ENCODE measurements at places on chromosomes 7 and 10.

GRCh38 chr7:130415006-130415405, 25.8 kb downstream of the CEP41 start:
- H3K4me3 ChIP-seq: no peak overlapping the region
- no peak overlapping the region for H3K27ac ChIP-seq
- no peaks in the 10 kb centered on the region for H3K4me1 ChIP-seq
- H3K36me3 ChIP-seq: no peaks in the 10 kb centered on the region
- no peak for ATAC-seq
- no peaks in the 10 kb centered on the region for H3K27me3 ChIP-seq

DNA sequence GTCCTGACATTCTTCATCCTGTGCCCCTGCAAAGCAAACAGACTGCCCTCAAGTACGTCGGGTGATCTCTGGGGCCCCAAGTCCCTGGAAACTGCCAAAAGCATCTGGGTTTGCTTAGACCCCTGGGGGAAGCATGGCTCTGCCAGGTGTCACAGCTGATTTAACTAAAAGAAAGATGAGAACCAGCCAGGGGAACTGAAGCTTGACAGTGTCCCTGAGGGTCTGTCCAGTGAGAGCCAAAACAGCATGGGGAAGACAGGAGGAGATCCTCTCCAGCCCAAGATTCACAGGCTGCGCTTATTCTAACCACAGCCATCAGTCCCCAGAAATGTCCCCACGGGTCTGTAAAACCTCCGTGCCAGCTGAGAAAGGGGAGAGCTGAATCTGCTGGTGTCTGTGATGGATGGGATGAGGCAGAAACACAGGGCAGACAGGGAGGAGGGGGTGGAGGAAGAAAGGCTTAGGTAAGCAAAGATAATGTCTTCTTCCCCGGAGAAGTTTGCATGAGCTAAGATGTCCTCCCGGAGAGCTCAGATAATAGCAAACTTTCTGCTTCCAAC, 21.3 kb downstream of the CCDC3 start:
- H3K36me3 ChIP-seq: no peaks in the 10 kb centered on the region
- H3K27me3 ChIP-seq: peaks cover 9% of the 10 kb centered on the region
- H3K4me1 ChIP-seq: no peaks in the 10 kb centered on the region
- ATAC-seq: no peak
- H3K4me3 ChIP-seq: no peak overlapping the region
- no peak overlapping the region for H3K27ac ChIP-seq

DNA sequence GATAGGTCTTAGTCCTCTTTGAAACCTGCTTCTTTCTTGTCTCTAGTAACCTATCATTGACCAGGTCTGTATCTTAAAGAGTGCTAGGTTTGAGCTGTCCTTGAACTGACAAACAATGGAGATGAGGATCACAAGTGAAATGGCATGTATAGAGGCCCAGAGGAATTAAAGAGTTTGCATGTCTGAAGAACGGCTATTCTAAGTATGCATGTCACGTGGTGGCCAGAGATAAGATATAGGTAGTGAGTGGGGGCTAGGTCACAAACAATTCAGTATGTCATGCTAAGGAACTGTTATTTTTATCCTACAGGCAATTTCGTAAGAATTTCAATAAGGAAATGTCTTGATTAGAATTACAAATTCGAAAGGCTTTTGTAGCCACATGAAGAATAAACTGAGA, 95.3 kb downstream of the SUGCT start:
- no peaks in the 10 kb centered on the region for H3K27me3 ChIP-seq
- H3K4me1 ChIP-seq: peaks cover 5% of the 10 kb centered on the region
- no peak overlapping the region for H3K27ac ChIP-seq
- no peaks in the 10 kb centered on the region for H3K36me3 ChIP-seq
- no peak for ATAC-seq

DNA sequence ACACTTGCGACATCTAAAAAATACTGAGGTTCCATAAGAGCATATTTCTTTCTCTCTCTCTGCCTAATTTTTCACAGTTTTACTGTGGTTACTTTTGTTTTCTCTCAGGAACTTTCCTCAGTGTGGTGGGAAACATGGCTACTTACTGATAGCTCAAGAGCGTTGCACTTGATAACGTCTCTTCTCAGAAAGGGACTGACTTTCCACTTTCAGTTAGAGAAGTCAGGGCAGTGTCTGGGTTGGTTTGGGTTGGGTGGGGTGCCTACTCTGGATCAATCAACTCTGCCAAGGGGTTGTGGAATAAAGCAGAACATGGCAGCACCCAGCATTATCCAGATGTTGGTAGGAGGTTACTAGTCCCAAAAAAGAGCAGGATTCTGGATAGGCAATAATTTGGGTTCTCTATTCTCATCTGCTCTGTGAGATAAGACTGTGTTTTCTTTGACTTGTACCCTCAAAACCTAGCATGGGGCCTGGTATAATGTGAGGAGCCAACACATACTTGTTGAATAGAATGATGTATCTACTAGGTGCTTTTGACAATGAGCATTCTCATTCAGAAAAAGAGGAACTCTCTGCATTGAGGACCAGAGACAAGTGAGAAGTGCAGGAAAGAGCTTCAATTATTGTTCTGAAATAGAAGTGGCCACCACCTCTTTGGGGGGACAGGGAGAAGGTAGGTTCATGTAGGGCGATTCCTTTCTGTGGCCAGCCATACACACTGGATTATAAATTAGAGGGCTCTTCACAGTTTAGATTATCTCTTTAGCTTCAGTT, 315.7 kb downstream of the REEP3 start:
- H3K27me3 ChIP-seq: peaks cover 8% of the 10 kb centered on the region
- no peak overlapping the region for H3K27ac ChIP-seq
- ATAC-seq: no peak
- no peaks in the 10 kb centered on the region for H3K36me3 ChIP-seq

- H3K36me3 ChIP-seq: no peaks in the 10 kb centered on the region
- ATAC-seq: no peak
- H3K27me3 ChIP-seq: no peaks in the 10 kb centered on the region
- no peak overlapping the region for H3K27ac ChIP-seq
- H3K4me3 ChIP-seq: no peak overlapping the region
- peaks cover 4% of the 10 kb centered on the region for H3K4me1 ChIP-seq
Observed at GRCh38 chr7:90655566-90655965, 59.4 kb downstream of the CDK14 start.

DNA sequence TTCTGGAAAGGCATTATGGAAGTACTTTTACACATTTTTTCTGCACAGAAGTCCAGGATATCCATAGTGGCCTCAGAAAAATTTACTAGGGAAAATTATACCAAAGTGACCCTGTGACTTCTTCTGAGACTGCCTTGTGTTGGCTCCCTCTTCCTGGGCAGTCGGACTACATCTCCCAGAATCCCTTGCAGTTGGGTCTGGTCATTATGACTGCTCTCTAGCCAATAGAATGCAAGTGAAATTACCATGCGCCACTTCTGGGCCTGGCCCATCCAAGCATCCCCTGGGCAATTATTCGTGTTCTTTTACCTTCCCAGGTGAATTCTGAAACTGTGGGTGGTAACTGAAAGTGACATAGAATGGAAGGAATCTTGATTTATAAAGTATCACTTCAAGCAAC, 430.9 kb downstream of the ACTR3B start:
- H3K27me3 ChIP-seq: no peaks in the 10 kb centered on the region
- no peak overlapping the region for H3K4me3 ChIP-seq
- no peak for ATAC-seq

- no peak overlapping the region for H3K27ac ChIP-seq
- ATAC-seq: no peak
- H3K36me3 ChIP-seq: no peaks in the 10 kb centered on the region
- no peaks in the 10 kb centered on the region for H3K27me3 ChIP-seq
- H3K4me1 ChIP-seq: peaks cover 18% of the 10 kb centered on the region
Observed at GRCh38 chr10:31120392-31120791, 88.7 kb upstream of the ZNF438 start.

- H3K27ac ChIP-seq: no peak overlapping the region
- H3K36me3 ChIP-seq: no peaks in the 10 kb centered on the region
- H3K4me3 ChIP-seq: no peak overlapping the region
- ATAC-seq: peak; percentile 50
- H3K27me3 ChIP-seq: no peaks in the 10 kb centered on the region
Observed at GRCh38 chr7:29609162-29610037, 45.8 kb downstream of the PRR15 start.

DNA sequence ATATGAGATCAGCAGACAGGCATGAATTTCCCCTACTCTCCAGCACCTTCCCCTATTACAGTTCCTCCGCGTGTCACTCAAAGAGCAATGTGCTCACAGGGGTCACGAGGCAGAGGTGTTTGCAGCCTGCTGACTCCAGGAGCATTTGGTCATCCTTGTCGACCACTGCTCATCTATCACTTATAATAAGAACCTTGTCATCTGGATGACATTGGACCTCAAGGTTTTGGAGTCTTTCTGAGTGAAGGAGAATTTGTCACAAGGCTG, 32.9 kb upstream of the PLPP4 start:
- ATAC-seq: no peak
- no peaks in the 10 kb centered on the region for H3K4me1 ChIP-seq
- H3K36me3 ChIP-seq: no peaks in the 10 kb centered on the region

GRCh38 chr10:88744002-88744401, 15.8 kb upstream of the LIPN start:
- H3K4me3 ChIP-seq: no peak overlapping the region
- no peaks in the 10 kb centered on the region for H3K4me1 ChIP-seq
- no peaks in the 10 kb centered on the region for H3K36me3 ChIP-seq
- ATAC-seq: no peak
- no peak overlapping the region for H3K27ac ChIP-seq

DNA sequence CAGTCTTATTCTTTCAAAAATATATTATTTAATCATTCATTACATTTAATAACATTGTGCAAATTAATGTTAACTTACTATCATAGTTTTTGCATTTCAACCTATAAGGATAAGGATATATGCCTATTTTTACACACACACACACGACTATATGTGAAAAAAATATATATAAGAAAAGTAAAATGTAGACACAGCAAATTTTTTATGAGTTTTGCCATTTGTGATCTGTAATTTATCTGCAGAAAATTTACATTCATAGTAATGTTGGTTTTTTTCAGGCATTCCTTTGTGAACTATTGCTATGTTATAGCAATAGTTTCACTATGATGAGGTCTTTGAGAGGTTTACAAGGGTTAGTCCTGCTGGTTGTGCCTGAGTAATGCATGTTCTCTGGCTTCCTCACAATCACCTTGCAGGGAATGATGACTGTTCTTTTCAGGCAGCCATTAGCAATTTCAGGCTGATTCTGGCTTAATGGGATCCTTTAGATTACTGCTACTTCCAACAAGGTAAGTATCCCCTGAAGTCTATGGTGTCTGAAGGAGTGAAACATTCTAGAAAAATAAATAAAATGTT, 183.7 kb upstream of the CDK1 start:
- no peaks in the 10 kb centered on the region for H3K27me3 ChIP-seq
- no peak overlapping the region for H3K27ac ChIP-seq
- ATAC-seq: no peak
- H3K36me3 ChIP-seq: no peaks in the 10 kb centered on the region

DNA sequence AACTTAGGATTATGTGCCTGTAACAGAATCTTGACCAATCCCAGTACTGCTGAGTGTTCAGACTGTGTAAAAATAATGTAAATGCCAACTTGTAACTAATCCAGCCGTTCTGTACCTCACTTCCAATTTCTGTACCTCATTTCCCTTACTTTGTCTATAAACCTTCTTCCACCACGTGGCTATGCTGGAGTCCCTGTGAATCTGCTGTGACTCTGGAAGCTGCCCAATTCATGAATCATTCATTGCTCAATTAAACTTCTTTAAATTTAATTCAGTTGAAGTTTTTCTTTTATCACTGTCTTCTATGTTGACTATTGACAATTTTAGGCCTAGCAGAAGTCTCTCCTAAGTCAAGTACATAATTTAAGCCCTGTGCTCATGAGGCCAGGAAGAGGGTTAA, 215.3 kb upstream of the RHOBTB1 start:
- no peaks in the 10 kb centered on the region for H3K36me3 ChIP-seq
- no peak overlapping the region for H3K27ac ChIP-seq
- no peaks in the 10 kb centered on the region for H3K4me1 ChIP-seq
- no peak for ATAC-seq

Data from gastroesophageal sphincter (tissue), 4 donors.